ENCODE measurements at places on chromosomes 5 and 9.

DNA sequence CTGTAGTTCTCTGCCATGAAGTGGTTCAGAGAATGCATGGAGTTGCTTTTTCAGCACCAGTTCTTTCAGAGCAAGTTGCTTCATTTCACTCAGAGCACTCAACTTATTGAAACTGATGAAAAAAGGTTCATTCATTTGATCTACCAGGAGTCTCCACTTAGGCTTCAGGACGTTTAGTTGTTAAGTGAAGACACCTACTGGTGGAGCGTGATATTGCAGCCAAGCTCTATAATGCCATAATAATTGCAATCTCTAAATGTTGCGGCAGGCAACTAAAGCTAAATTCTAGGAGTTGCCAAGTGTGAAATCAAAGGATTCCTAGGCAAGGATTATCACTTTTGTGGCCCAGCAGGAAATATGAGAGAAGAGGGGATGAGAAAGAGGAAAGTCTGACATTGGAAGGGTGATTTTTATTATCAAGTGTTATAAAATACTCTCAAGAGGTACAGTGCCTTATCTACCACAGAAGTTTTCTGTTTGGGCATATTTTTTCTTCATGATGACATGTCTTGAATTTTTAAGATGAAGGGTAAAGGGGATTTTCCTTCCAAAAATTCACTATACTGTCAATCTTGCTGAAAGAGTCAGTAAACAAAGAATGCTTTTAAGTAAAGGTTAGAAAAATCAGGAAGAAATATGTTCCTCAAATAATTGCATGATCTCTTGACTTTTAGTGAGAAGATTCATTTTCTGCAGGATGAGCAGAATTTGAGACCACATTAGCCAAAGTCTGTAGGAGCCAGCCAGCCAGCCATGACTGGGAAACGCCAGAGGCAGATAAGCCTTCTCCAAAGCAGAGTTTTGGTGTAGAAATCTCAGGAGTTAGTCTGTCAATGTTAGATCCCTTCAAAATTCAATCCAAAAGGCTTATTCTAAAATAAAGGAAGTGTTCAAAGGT is 83.4 kb downstream of the SH3PXD2B start:
- DNase-seq, result no peak

GRCh38 chr9:135882011-135882410 is 25.3 kb downstream of the CAMSAP1 start:
- DNase-seq, result no peak

DNA sequence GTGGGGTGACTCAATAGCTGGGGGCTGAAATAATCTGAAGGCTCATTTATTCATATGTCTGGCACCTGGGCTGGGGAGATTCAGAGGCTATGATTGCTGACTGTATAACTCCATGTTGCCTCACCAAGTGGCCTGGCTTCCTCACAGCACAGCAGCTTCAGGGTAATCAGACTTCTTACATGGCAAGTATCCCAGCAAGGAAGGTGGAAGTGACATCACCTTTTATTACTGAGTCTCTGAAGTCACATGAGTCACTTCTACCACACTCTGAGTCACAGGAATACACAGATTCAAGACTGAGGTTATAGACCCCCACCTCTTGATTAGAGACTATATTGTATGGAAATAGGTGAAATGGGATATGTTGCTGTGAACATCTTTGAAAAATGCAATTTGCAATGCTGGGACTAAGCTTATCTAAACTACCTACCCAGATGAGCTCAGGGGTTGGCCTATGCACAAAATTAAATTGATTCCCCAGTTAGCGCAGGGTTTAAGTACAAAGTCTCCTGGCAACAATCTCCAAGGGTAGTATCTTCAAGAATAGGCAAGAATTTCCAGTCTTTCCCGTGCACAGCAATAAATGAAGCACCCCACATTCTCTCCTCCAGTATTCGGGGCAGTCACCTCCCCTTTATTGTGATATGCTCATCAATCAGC is 553.1 kb downstream of the LRRC70 start:
- no peak for DNase-seq

GRCh38 chr9:127035423-127035822 is 87.0 kb downstream of the ANGPTL2 start:
- no peak for DNase-seq

- DNase-seq, result no peak
Observed at GRCh38 chr5:89583534-89583933, 700.5 kb upstream of the MEF2C start.

- no peak for DNase-seq
Observed at GRCh38 chr5:158463938-158464337, 605.0 kb upstream of the CLINT1 start.
